Type B pancreatic cell (in vitro differentiated cells): ENCODE measurements at places on chromosomes 5 and 9. TPM values are rescaled to one million over a fixed set of nuclear protein-coding genes. Genes with fewer than 3 reads are reported as not detected.

Gene TRIM36
- total RNA-seq: 14.1 and 55.2 TPM in 2 replicates

- no peak for DNase-seq
- no peaks in the 10 kb centered on the region for H3K27me3 ChIP-seq
- H3K4me3 ChIP-seq: no peak overlapping the region
- no peaks in the 10 kb centered on the region for H3K36me3 ChIP-seq
Observed at GRCh38 chr5:154741415-154741814, 13.8 kb upstream of the LARP1 start.

DNA sequence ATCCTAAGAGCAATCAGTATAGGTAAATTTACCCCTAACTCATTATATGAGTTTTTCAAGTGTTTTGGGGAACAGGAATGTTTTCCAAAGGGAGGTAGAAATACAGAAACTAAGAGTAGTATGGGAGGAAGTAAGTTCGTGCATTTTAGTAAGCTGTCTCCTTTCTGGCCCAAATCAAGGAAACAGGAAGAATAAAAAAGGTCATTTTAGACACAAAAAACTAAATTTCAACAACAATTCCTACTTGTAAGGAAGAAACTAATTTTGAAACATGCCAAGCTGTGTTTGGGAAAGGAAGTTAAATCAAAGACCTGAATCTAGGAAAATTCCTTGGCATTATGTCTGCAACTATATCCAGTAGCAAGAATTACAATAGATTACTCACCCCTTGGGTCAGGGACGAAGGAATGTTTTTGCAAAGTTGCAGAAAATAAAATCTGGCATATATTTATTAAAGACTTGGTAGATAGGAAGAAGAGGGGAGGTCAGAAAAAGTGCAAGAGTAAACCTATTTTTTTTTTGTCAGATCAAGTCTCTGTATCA is 6.5 kb upstream of the RPS6 start:
- no peak for DNase-seq
- H3K4me1 ChIP-seq: peaks cover 4% of the 10 kb centered on the region
- no peak overlapping the region for H3K4me3 ChIP-seq
- H3K27me3 ChIP-seq: no peaks in the 10 kb centered on the region

Gene SPINK4
- not detected in 2 replicates for total RNA-seq

DNA sequence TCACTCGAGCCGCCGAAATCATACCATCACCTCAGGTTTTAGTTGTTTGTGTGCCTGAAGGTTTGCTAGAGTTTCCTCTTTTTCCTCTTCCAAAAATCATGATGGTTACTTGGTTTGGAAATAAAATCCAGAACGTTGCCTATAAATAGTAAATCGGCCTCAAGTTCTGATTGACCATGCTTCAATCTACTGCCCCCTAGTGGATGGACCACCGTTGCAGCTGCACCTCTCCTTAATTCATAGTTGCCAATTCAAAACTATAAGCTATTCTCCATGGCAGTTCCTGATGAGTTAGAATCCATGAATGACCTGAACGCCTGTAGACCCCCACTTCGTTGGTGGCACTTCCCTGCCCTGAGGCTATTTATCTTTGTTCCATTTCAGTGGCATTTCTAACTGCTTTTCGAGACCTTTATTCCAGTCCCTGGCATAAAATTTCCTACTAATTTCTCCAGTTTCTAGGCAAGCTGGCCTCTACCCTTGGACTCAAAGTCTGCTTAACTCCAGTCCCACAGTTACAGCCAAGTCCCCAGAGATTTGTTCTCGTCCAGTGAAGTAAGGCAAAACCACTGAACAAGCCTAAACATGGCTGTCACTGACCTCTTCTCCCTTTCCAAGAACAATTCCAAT is 422.6 kb downstream of the EFNA5 start:
- H3K27me3 ChIP-seq: peaks cover 25% of the 10 kb centered on the region
- no peak for DNase-seq
- peaks cover 7% of the 10 kb centered on the region for H3K4me1 ChIP-seq
- H3K4me3 ChIP-seq: no peak overlapping the region

DNA sequence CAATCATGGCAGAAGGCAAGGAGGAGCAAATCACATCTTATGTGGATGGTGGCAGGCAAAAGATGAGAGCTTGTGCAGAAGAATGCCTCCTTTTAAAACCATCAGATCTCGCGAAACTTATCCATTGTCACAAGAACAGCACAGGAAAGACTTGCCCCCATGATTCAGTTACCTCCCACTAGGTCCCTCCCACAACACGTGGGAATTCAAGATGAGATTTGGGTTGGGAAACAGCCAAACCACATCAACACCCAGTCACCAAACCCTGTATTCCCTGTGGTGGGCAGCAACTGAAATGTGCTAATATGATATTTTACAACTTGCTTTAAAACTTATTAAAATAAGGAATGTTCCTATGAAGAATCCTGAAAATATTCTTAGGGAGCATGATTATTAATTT is 54.2 kb downstream of the RASGRF2 start:
- H3K27ac ChIP-seq: no peak overlapping the region
- peaks cover 5% of the 10 kb centered on the region for H3K4me1 ChIP-seq
- H3K4me3 ChIP-seq: no peak overlapping the region
- no peak for DNase-seq

Gene DND1
- total RNA-seq: 1.6 and 2.6 TPM in 2 replicates

Gene HAND1
- total RNA-seq: 2.4 and 17.9 TPM in 2 replicates
